Activated CD4-positive, alpha-beta T cell treated with anti-CD3 and anti-CD28 coated beads, Interleukin-2, amount 50 U/mL, for 48 hours (primary cell): ENCODE measurements at places on chromosomes 13 and 19.

GRCh38 chr19:7191946-7192691 is 102.1 kb downstream of the INSR start:
- peak; percentile 48 for DNase-seq

GRCh38 chr13:23859904-23860303 is 29.3 kb downstream of the MIPEP start:
- DNase-seq = no peak

- no peak for DNase-seq
These were observed 56.4 kb upstream of the STARD13 start for GRCh38 chr13:33341861-33342452.

GRCh38 chr19:35006342-35006998 is 6.3 kb downstream of the GRAMD1A start:
- no peak for DNase-seq

DNA sequence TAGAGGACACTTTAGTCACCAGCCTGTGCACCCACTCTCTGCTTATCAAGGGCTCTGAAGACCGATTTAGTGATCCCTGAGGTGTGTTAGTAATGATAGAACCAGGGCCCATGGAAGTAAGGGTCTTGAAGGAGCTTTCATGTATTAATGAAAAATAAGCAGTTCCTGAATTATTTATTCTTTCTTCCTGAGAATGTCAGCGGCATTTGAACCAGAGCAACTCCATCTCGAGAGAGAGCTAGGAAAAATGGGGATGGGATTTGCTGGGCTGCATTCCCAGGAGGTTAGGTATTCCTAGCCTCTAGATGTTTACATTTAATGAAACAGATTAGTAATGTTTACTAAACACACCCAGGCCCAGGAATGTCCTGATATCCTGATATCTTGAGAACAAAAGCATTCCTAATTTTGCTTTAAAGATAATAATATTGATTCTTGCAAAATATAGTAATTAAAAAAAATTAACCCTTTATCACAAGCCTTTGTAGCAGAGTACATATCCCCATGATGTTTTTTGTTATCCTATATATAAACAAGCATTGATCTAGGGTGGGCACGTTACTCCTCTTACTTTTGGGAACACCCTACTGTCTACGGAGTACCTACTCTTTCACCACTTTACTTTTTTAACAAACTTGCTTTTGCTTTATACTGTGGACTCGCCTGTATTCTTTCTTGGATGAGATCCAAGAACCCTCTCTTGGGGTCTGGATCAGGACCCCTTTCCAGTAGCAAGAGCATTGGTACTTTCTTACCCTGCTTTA is 63.1 kb downstream of the COG3 start:
- DNase-seq = no peak

GRCh38 chr19:30890033-30890432 is 459.2 kb downstream of the TSHZ3 start:
- no peak for DNase-seq

GRCh38 chr13:36414461-36414860 is 17.8 kb upstream of the CCNA1 start:
- no peak for DNase-seq

- DNase-seq = no peak
These were observed 358.3 kb downstream of the KLF5 start for GRCh38 chr13:73417012-73417615.

DNA sequence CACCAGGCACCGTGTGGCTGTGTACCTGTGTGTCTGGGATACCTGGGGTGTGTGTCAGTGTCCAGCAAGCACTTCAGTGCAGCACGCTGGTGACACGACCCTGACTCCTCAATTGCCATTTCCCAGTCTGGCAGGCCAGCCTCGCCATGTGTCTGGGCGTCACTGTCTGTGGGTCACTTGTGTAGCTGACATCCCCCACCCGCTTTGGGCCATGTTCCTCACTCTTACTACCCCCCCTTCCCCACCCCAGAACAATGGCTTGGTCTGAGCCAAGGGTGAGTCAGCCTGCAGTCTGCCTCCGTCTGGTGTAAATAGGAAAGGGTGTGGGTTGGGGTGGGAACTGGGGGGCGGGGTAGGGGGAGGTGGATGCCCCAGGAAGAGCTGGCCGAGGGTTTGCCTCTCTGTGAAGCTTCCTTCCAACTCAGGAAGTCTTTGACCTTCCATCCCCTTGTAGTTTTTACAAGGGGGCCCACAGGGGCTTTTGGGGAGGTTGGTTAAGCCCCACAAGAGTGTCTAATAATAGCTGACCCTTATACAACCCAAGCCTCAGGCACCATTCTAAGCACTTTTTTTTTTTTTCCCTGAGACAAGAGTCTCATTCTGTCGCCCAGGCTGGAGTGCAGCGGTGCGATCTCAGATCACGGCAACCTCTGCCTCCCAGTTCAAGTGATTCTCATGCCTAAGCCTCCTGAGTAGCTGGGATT is 17.6 kb downstream of the NOVA2 start:
- no peak for DNase-seq

GRCh38 chr13:23660249-23660648 is 90.0 kb downstream of the TNFRSF19 start:
- DNase-seq = no peak
